Tracheal epithelial cell (primary cell): ENCODE measurements at places on chromosomes 5 and 9. TPM values are rescaled to one million over a fixed set of nuclear protein-coding genes. Genes with fewer than 3 reads are reported as not detected.

PRXL2C gene
- 7.0 and 12.5 TPM in 2 replicates for total RNA-seq

FBP1 gene
- total RNA-seq: not detected in 2 replicates

IL3 gene
- total RNA-seq: not detected in 2 replicates

SHLD3 gene
- total RNA-seq: 3.6 and 3.9 TPM in 2 replicates

ZFYVE16 gene
- 15.1 and 16.6 TPM in 2 replicates for total RNA-seq

DMRT1 gene
- total RNA-seq: not detected in 2 replicates

LEAP2 gene
- total RNA-seq: 0.21 and 0.48 TPM in 2 replicates

TRIM36 gene
- total RNA-seq: 1.3 and 3.6 TPM in 2 replicates

NCBP1 gene
- 27.5 and 31.8 TPM in 2 replicates for total RNA-seq

PCDHAC2 gene
- 1.9 and 16.0 TPM in 2 replicates for total RNA-seq

FAM169A gene
- total RNA-seq: 9.4 and 16.4 TPM in 2 replicates

OBP2B gene
- total RNA-seq: not detected in 2 replicates

OXCT1 gene
- total RNA-seq: 7.0 and 8.2 TPM in 2 replicates

UNC13B gene
- 18.8 and 21.7 TPM in 2 replicates for total RNA-seq

RLN1 gene
- not detected in 2 replicates for total RNA-seq

IL31RA gene
- 0.24 and 0.85 TPM in 2 replicates for total RNA-seq

LIFR gene
- 5.8 and 11.1 TPM in 2 replicates for total RNA-seq

STOML2 gene
- total RNA-seq: 270 and 319 TPM in 2 replicates

C8G gene
- not detected in 2 replicates for total RNA-seq

CMBL gene
- total RNA-seq: 3.4 and 11.3 TPM in 2 replicates
